ENCODE measurements at places on chromosomes 4 and X.

- H3K4me1 ChIP-seq, result no peaks in the 10 kb centered on the region
- H3K27ac ChIP-seq, result no peak overlapping the region
- H3K27me3 ChIP-seq, result no peaks in the 10 kb centered on the region
- H3K36me3 ChIP-seq, result no peaks in the 10 kb centered on the region
- H3K4me3 ChIP-seq, result no peak overlapping the region
These were observed 67.0 kb downstream of the LRBA start for GRCh38 chr4:150948074-150948473.

- H3K36me3 ChIP-seq, result no peaks in the 10 kb centered on the region
- H3K27ac ChIP-seq, result no peak overlapping the region
- H3K27me3 ChIP-seq, result no peaks in the 10 kb centered on the region
- no peak overlapping the region for H3K4me3 ChIP-seq
- no peak for DNase-seq
These were observed 42.4 kb upstream of the AGA start for GRCh38 chr4:177484613-177485021.

- no peak for DNase-seq
- H3K4me3 ChIP-seq, result no peak overlapping the region
- H3K27me3 ChIP-seq, result no peaks in the 10 kb centered on the region
- H3K36me3 ChIP-seq, result no peaks in the 10 kb centered on the region
These were observed 35.1 kb upstream of the CYP2U1 start for GRCh38 chr4:107896158-107896645.

DNA sequence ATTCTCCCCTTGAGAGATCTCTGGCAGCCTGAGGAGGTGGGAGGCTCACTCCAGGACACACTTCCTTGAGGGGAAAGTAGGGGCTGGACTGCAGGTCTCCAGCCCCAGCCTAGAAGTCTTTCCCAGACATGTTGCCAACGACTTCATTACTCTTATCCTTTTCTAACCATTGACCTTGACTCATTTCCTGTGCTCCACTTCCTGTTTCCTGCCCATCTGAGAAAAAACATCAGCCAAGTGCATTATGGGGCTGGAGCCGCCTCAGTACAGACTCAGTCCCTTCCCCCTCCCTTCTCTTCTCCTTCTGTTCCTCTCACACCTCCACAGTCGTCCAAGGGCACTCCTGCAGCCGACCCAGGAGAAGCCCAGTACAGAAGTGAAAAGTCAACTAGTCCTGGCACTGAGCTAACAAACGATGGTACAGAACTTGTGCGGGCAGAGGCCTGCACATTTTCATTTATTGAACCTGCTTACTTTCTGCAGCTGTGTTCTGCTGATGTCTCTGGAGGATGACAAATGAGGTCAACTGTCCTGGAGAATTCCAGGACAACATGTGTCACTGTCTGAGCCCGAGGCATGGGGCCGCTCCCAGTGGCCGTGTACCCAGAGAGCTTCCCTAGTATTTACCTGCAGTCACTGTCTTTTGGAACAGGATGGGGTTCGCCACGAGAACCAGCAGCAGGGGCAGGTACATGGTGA lies 20.1 kb downstream of the GPR143 start:
- H3K4me3 ChIP-seq, result no peak overlapping the region
- H3K27me3 ChIP-seq, result no peaks in the 10 kb centered on the region
- H3K27ac ChIP-seq, result no peak overlapping the region
- no peaks in the 10 kb centered on the region for H3K36me3 ChIP-seq
- H3K4me1 ChIP-seq, result no peaks in the 10 kb centered on the region

GRCh38 chr4:173371292-173372192 lies 788 bp downstream of the SAP30 start:
- peak; percentile 78 for DNase-seq
- H3K27me3 ChIP-seq, result no peaks in the 10 kb centered on the region
- H3K36me3 ChIP-seq, result no peaks in the 10 kb centered on the region
